Type B pancreatic cell (in vitro differentiated cells): ENCODE measurements at places on chromosomes 3 and 15. TPM values are rescaled to one million over a fixed set of nuclear protein-coding genes. Genes with fewer than 3 reads are reported as not detected.

DNA sequence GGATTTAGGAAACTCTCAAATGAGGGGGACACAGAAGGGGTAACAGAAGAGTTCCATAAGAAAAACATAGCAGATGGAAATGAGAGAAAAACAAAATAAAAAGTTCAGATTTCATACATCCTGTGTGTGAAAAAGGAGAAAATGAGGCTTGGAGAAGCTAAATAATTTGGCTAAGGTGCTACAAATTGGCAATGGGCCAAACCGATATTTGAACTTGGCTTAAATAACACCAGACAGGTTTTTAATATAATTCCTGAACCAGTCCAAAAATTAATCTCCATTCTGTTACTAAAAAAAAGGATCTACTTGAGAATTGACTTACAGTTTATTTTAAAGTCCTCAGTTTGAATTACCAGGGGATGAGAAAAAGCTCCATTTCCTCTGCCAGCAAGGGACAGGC is 342.9 kb upstream of the DPH6 start:
- H3K4me1 ChIP-seq, result no peaks in the 10 kb centered on the region
- H3K4me3 ChIP-seq, result no peak overlapping the region
- no peaks in the 10 kb centered on the region for H3K27me3 ChIP-seq
- no peak overlapping the region for H3K27ac ChIP-seq

DNA sequence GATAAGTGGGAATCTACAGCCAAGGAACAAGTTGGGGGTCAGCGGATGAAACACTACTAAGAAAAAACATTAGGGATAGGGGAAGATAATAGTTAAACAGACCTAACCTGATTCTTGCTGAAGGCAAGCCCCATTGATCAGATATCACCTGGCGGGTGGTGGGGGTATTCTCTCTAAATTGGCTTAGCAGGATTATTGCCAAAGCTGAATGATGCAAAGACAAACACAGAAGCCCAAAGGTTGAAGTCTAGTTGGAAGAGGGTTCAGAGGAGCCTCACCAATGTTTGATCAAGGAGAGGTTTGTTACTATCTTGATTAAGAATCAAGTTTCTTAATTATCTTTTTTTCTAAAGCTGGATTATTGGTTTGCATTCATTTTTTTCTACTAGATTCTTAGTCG is 371.9 kb upstream of the CNTN4 start:
- no peaks in the 10 kb centered on the region for H3K36me3 ChIP-seq
- DNase-seq, result no peak
- H3K4me1 ChIP-seq, result no peaks in the 10 kb centered on the region
- no peak overlapping the region for H3K27ac ChIP-seq

DNA sequence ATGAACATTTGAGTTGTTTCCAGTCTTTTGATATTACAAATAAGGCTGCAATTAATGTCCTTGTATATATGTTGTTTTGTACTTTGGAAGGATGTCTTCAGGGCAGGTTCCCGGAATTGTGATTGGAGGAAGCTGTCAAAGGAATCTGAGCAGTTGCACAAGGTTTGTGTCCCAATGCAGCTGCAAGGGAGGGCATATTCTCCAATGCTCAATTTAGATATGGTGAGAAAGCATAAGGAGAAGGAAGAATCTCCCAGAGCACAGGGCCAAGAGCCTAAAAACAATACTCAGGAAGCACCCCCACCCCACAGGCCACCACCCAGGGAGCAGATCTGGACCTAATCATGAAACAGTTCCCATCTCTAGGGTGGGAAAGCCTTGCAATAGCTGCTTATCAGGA is 228.0 kb upstream of the LRRFIP2 start:
- no peak overlapping the region for H3K27ac ChIP-seq
- H3K4me1 ChIP-seq, result no peaks in the 10 kb centered on the region
- no peaks in the 10 kb centered on the region for H3K27me3 ChIP-seq
- DNase-seq, result no peak
- no peak overlapping the region for H3K4me3 ChIP-seq
- peaks cover 25% of the 10 kb centered on the region for H3K36me3 ChIP-seq

DNA sequence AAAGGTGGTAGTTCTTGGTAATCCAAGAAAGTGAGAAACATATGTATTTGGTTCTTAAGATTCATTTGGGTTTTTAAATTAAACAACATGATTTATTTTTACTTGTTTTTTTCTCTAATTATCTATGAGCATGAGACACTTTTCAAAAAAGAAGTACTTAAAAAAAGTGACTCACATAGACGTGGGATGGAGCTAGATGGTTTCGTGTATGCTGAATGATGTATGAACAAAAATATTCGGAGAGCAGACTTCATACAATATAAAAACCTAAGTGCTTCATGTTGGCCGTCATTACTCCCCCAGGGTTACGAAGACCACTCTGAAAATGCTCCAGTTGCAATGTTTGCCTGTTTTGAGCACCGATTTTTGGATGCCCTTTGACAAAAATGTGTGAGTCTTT is 90.9 kb downstream of the RORA start:
- no peak overlapping the region for H3K4me3 ChIP-seq
- H3K4me1 ChIP-seq, result no peaks in the 10 kb centered on the region
- peaks cover 6% of the 10 kb centered on the region for H3K27me3 ChIP-seq
- H3K36me3 ChIP-seq, result peaks cover 4% of the 10 kb centered on the region
- H3K27ac ChIP-seq, result no peak overlapping the region

- H3K4me3 ChIP-seq, result no peak overlapping the region
- H3K27me3 ChIP-seq, result no peaks in the 10 kb centered on the region
- peaks cover 7% of the 10 kb centered on the region for H3K36me3 ChIP-seq
- H3K4me1 ChIP-seq, result no peaks in the 10 kb centered on the region
- no peak overlapping the region for H3K27ac ChIP-seq
These were observed 65.8 kb downstream of the PEAK1 start for GRCh38 chr15:77354063-77354462.

- H3K27ac ChIP-seq, result peak overlapping the region; percentile 98
- no peaks in the 10 kb centered on the region for H3K27me3 ChIP-seq
- peak overlapping the region; percentile 98 for H3K4me3 ChIP-seq
These were observed 369 bp upstream of the U2SURP start for GRCh38 chr3:143001034-143001368.

GRCh38 chr3:196406811-196407470 is 25.3 kb downstream of the UBXN7 start:
- peak overlapping the region; percentile 59 for H3K27ac ChIP-seq
- H3K27me3 ChIP-seq, result no peaks in the 10 kb centered on the region
- peaks cover 35% of the 10 kb centered on the region for H3K36me3 ChIP-seq
- peaks cover 6% of the 10 kb centered on the region for H3K4me1 ChIP-seq

DNA sequence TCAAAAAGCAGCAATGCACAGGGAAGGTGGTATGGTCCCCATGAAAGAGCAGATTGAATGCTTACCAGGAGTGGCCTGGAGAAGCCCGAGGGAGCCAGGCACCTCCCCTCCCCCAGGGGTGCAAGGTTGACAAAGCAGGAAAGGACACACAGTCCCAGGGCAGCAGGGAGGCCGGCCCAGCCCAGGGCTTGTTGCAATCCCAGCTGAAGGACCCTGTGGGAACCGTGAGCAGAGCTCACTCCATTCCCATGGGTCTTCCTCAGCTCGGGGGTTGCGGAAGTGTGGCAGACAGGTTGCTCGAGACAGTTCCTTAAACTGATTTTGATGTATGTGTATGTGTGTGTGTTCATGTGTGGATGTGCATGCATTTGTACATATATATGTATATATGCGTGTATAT is 15.8 kb downstream of the UROC1 start:
- no peak overlapping the region for H3K27ac ChIP-seq
- H3K4me3 ChIP-seq, result no peak overlapping the region
- DNase-seq, result no peak
- no peaks in the 10 kb centered on the region for H3K36me3 ChIP-seq
- H3K27me3 ChIP-seq, result peaks cover 18% of the 10 kb centered on the region

Gene GASK1A
- 0.36 and 0.89 TPM in 2 replicates for total RNA-seq

Gene SSUH2
- 0.45 and 1.4 TPM in 2 replicates for total RNA-seq

Gene GOLGA8N
- total RNA-seq, result 1.1 and 3.9 TPM in 2 replicates
